ENCODE measurements at places on chromosomes 3 and 15. TPM values are rescaled to one million over a fixed set of nuclear protein-coding genes. Genes with fewer than 3 reads are reported as not detected.
A peak's percentile ranks its signal among the peaks of the same experiment; 100 is the strongest.

Gene SHC4
- 0.19 TPM for total RNA-seq

Gene PDZRN3
- total RNA-seq: 0.18 TPM

Gene SNTN
- total RNA-seq: not detected

DNA sequence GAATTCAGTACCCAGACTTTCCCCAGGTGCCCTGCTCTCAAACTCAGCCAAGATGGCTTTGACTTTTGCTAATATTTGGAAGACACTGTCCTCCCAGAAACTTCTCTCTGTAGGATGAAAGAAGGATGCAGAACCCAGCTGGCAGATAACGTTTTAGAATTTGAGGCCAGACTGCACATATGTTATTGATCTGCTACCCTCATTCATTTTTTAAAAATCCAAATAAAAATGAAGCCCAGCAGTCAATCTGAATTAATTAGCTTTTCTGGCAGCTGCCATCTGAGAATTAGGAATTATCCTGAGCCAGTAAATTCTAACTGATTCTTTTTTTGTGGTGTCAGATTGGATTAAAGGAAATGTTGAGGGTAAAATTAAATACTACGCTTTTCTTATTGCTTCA, 236.6 kb downstream of the PLCL2 start:
- no peaks in the 10 kb centered on the region for H3K36me3 ChIP-seq
- DNase-seq: no peak
- H3K27me3 ChIP-seq: no peaks in the 10 kb centered on the region
- no peak overlapping the region for H3K27ac ChIP-seq

- no peak overlapping the region for H3K4me3 ChIP-seq
- peak overlapping the region; percentile 8 for H3K27ac ChIP-seq
- DNase-seq: peak; percentile 14
- no peaks in the 10 kb centered on the region for H3K27me3 ChIP-seq
- no peaks in the 10 kb centered on the region for H3K36me3 ChIP-seq
Observed at GRCh38 chr3:43769885-43770425, 79.2 kb downstream of the ABHD5 start.

All from T-cell (primary cell).